Activated CD8-positive, alpha-beta memory T cell treated with anti-CD3 and anti-CD28 coated beads for 36 hours (primary cell): ENCODE measurements at places on chromosomes 2 and 18. TPM values are rescaled to one million over a fixed set of nuclear protein-coding genes. Genes with fewer than 3 reads are reported as not detected.

DLX1 gene
- not detected for total RNA-seq

ASXL3 gene
- total RNA-seq = not detected

TRABD2A gene
- total RNA-seq = 28.6 TPM

SLC5A7 gene
- not detected for total RNA-seq

MAIP1 gene
- total RNA-seq = 39.1 TPM

SMAD2 gene
- total RNA-seq = 267 TPM

NCKAP5 gene
- not detected for total RNA-seq

SLC19A3 gene
- total RNA-seq = not detected

LOXHD1 gene
- total RNA-seq = not detected

BMP10 gene
- not detected for total RNA-seq

ICA1L gene
- 6.6 TPM for total RNA-seq

PARD6G gene
- total RNA-seq = 0.72 TPM

MFSD2B gene
- not detected for total RNA-seq

MC4R gene
- not detected for total RNA-seq

IL36RN gene
- total RNA-seq = not detected

SERPINB4 gene
- not detected for total RNA-seq

GREB1L gene
- not detected for total RNA-seq

MPP4 gene
- not detected for total RNA-seq

ACVR1C gene
- 0.44 TPM for total RNA-seq

UPP2 gene
- total RNA-seq = not detected

DES gene
- total RNA-seq = not detected

ZRANB3 gene
- 10.7 TPM for total RNA-seq

CACNB4 gene
- total RNA-seq = 0.08 TPM

GPR45 gene
- total RNA-seq = not detected

TUBA4B gene
- total RNA-seq = not detected

STARD6 gene
- total RNA-seq = 0.23 TPM

MBOAT2 gene
- total RNA-seq = 2.7 TPM

CSRNP3 gene
- total RNA-seq = not detected

C2orf69 gene
- total RNA-seq = 19.7 TPM

REG1B gene
- not detected for total RNA-seq

DOK6 gene
- not detected for total RNA-seq

HOXD12 gene
- not detected for total RNA-seq

DLX2 gene
- not detected for total RNA-seq

FAP gene
- total RNA-seq = not detected

FBLN7 gene
- total RNA-seq = 3.1 TPM

C2orf80 gene
- not detected for total RNA-seq

GALR1 gene
- total RNA-seq = not detected

CNPPD1 gene
- total RNA-seq = 53.8 TPM

AFF3 gene
- total RNA-seq = 1.1 TPM

IMPACT gene
- 14.5 TPM for total RNA-seq

NDC80 gene
- total RNA-seq = 57.3 TPM

TLX2 gene
- 0.25 TPM for total RNA-seq

KCNF1 gene
- not detected for total RNA-seq

REG3A gene
- total RNA-seq = not detected

METAP1D gene
- 8.4 TPM for total RNA-seq

C2orf49 gene
- 19.9 TPM for total RNA-seq

LYG2 gene
- not detected for total RNA-seq

CNRIP1 gene
- not detected for total RNA-seq

BOD1L2 gene
- total RNA-seq = not detected

NGEF gene
- total RNA-seq = 0.13 TPM

POTEE gene
- 0.29 TPM for total RNA-seq

WDSUB1 gene
- total RNA-seq = 5.8 TPM

SERPINB10 gene
- not detected for total RNA-seq

NETO1 gene
- total RNA-seq = not detected
